ENCODE measurements at places on chromosomes 13 and 19.
A peak's percentile ranks its signal among the peaks of the same experiment; 100 is the strongest.

- DNase-seq = no peak
Observed at GRCh38 chr13:60095300-60095699, 68.4 kb downstream of the DIAPH3 start.

DNA sequence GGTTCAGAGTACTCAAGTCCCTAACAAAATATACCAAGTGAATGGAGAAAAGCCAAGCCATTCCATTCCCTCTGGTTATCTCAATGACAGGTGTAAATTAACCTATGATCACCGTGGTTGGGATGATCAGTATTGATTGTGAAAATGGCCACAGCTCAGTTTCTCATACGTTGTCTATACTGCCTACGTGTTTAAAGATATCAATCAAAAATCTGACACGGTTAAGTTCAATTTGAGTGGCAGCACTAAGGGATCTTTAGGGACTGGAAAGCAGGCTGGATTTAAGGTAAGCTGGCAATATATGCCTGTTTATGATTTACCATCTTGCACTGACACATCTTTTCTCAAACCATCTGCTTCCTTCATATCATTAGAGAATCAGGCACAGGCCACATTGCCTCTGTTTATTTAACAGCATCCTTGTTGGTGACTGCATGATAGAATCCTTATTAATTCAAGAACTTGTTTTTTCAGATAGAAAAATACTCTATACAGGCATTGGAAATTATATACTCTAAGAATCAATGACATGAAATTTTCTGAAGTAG, 907.9 kb downstream of the PCDH9 start:
- DNase-seq = no peak

GRCh38 chr19:50633359-50633758, 6.3 kb downstream of the SYT3 start:
- no peak for DNase-seq

GRCh38 chr13:108212886-108213285, 2.5 kb downstream of the LIG4 start:
- peak; percentile 29 for DNase-seq

- no peak for DNase-seq
Observed at GRCh38 chr19:21233691-21234090, 91.9 kb downstream of the ZNF431 start.

GRCh38 chr19:31112158-31112557, 237.1 kb downstream of the TSHZ3 start:
- no peak for DNase-seq

DNA sequence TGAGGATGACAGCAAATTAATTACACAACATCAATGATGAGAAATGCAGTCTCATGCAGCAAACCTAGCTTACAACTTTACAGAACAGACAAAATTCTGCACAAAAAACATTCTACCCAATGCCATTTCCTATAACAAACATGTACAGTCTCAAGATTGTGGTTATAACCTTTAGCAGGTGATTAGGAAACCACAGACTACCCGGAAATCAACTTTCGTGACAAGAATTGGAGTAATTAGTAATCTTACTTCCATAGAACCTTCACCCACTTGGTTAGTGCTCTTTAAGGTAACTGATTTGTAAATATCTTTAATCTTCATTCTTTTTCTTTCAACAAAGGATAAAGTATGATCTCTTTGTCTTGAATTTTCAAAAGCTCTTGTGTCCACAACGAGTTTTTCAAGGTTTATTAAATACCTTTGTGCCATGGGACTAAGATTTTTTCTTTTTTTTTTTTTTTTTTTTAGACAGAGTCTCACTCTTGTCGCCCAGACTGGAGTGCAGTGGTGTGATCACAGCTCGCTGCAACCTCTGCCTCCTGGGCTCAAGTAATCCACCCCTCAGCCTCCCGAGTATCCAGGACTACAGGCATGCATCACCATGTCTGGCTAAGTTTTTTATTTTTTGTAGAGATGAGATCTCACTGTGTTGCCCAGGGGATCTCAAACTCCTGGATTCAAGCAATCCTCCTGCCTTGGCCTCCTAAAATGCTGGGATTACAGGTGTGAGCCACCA, 78.8 kb downstream of the MAP4K1 start:
- DNase-seq = no peak

GRCh38 chr13:53144826-53145225, 116.2 kb downstream of the OLFM4 start:
- no peak for DNase-seq

- DNase-seq = no peak
Observed at GRCh38 chr19:52748336-52748950, 13.6 kb upstream of the ZNF611 start.

GRCh38 chr13:95121516-95121915, 179.7 kb downstream of the ABCC4 start:
- DNase-seq = no peak

DNA sequence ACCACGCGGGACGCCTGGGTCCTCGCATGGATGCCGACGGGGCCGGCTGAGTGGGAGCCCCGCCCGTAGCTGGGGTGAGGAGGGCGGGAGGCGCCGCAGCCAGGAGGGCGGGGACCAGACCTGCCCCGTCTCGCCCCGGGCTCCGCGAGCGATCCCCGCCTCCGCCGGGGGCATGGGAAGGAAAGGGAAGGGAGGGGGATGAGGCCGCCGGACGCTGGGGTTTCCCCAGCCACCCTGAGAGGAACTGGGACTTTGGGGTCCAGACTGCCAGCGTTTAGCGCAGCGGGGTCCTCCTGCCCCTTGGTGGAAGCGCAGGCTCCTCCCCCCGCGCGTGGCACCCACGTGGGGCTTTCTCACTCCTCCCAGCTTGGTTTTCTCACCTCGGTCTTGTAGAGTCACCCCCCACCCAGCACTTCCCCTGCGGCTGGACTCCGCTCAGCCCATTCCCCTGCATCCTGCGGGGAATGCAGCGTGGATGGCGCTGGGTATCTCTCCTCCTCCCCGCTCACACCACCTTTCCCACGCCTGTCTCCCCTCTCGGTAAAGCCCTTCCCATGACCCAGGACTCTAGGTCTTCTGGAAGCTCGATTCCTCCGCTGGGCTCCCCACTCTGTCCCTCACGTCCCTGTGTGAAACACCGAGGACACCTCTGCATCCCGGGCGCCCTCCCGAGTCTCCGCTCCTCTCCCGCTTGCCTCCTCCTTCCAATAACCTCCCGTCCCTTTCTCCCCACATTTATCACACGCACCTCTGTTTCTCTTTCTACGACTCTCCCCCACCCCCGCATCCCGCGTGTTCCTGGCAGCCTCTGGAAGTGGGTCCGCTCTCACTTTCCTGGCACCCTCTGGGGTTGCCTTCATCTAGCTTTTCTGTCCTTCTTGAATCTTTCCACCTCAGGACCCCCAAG, 2.1 kb downstream of the TGFB1 start:
- DNase-seq = peak; percentile 87

GRCh38 chr19:46586294-46586693, 14.8 kb upstream of the CALM3 start:
- DNase-seq = no peak

DNA sequence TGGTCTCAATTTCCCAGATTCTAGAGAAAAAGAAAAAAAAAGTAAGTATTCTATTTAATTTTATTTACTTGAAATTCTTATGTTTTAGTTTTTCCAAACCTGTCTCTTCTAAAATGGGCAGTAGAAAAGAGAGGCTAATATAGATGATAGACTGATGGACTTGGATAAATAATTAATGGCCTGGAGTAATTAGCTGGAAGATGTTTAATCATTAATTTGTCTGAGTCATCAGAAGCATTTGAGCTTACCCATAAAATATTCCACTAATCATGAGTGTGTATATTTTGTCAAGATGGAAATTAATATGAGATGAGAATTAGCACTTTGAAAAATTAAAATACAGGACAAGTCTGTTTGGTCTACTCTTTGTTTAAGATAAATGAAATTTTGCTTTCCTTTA, 212.1 kb upstream of the MIR17HG start:
- no peak for DNase-seq

- DNase-seq = no peak
Observed at GRCh38 chr19:12785431-12786031, 5.8 kb upstream of the JUNB start.

DNA sequence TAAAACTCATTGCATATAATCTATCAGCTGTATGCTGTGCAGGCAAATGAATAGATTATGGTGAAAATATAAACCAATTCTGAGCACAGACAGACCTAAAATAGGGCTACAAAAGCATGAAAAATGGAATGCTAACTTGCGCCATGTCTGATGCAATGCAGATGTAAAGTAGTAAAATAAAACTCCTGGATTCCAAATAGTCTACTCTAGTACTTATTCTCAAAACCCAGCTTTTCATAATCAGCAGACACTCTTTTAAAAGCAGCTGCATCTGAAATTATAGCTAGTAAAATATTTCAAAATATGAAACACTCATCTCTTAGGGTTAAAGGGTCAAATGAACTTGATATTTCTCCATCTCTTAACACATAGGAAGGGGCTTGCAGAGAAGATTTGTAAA, 4.7 kb upstream of the POMP start:
- no peak for DNase-seq

DNA sequence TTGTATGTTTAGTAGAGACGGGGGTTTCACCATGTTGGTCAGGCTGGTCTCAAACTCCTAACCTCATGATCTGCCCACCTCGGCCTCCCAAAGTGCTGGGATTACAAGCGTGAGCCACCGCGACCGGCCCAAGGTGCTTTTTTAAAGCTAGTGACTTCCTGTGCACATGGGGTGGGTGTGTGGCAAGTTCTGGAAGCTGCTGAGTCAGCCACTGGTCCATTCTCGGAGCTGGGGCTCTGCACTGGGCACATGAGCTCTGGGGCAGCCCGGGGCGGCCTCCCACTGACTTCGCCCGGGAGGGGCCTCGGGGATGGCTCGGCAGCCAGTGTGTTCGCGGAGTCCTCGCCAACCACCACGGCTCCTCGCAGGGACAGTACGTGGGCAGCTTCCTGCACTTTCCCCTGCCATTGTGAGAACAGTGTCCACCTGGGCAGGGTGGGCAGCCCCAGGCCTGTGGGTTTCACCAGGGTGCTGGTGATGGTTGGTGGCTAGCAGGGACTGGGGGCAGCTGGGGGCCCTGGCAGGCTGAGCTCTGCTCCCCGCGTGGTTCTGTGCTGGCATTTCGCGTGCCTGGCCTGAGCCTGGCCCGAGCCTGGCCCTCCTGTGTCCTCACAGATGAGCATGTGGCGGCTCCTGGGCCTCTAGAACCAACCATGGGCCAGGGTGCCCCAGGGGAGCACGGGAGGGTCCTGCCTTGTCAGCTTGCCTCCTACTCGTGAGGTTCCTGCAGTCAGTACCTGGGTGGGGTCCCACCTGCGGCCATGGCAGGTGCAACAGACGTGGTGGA, 12.2 kb downstream of the CBARP start:
- no peak for DNase-seq

DNA sequence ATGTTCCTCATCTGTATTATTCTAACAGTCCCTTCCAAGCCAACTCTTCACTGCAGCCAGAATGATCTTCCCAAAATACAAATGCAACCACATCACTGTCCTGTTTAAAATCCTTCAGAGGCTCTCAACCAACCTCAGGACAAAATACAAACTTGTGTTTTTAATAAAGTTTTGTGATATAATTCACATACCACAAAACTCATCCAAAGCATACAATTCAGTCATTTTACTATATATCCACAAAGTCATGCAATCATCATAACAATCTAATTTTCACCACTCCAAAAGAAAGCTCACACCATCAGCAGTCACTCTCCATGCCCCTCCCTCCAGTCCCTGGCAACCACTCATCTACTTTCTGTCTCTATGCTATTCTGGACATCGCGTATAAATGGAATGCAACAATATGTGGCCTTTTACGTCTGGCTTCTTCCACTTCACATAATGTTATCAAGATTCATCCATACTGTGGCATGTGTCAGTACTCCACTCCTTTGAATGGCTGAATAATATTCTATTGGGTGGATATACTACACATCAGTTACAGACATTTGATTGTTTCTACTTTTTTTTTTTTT, 81.7 kb upstream of the DOCK9 start:
- DNase-seq = no peak

DNA sequence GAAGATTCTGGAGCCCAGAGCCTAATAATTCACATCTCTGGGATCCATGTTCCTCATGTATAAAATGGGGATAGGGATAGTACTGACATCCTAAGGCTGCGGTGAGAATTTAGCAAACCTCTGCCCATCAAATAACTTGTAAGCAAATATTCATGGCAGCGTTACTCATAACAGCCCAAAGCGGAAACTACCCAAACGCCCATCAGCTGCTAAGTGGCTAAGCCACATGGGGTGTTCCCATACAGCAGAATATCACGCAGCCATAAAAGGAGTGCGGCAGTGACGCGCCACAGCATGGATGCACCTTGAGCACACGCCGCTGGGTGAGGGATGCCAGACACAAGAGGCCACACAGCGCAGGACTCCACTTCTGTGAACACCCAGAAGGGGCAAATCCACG, 19.7 kb downstream of the VRK3 start:
- DNase-seq = no peak

GRCh38 chr13:89082623-89083022, 1411.5 kb downstream of the SLITRK5 start:
- DNase-seq = no peak

- peak; percentile 20 for DNase-seq
Observed at GRCh38 chr13:54029226-54029625, 1000.6 kb downstream of the OLFM4 start.

DNA sequence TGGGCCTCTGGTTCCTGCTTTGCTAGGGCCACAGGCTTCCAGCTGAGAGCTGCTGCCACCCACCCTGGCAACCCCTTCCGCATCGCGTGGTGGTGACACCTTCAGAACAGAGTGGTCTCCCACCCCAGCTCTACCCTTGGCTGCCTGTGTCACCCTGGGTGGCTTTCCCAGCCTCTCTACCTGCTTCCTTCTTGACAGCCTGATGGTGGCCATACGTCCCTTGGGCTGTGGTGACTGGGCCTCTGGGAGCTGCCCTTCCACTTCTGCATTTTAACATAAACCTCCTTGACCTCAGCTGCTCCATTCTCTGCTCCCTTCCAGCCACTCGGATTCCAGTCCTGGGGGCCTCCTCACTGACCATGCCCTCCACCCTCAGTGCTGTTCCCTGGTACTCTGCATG, 17.0 kb downstream of the PAK4 start:
- DNase-seq = no peak

DNA sequence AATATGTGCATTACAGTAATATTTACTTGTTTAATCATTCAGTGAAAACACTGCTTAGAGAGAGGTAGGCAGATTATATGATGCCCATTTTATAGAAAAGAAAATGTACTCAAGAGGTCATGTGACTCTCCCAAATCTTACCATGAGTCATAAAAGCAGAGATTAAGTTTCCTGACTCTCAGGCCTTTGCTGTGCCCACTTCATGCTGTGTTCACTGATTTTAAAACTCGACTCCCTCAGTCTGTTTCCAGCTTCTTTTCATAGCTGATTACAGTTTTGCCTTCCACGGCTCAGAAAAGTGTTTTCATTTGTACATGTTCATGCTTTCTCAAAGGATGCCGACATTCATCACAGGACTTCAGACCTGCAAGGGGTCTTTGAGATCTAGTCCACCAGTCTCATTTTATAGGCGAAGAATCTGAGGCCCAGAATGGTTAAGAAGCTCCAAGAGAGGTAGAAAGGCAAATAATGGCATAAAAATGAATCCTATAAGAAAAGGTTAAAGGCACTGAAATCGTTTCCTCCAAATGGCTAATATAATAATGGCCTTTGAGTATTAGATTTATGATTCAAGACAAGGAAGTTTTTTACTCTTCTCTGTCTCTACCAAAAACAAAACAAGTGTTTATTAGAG, 9.0 kb upstream of the IPO5 start:
- DNase-seq = no peak

GRCh38 chr13:106987427-106987785, 419.5 kb upstream of the ARGLU1 start:
- DNase-seq = no peak

GRCh38 chr19:23311551-23311950, 61.4 kb upstream of the ZNF724 start:
- no peak for DNase-seq
